CD4-positive, CD25-positive, alpha-beta regulatory T cell (primary cell): ENCODE measurements at places on chromosomes 5 and 9. TPM values are rescaled to one million over a fixed set of nuclear protein-coding genes. Genes with fewer than 3 reads are reported as not detected.

DNA sequence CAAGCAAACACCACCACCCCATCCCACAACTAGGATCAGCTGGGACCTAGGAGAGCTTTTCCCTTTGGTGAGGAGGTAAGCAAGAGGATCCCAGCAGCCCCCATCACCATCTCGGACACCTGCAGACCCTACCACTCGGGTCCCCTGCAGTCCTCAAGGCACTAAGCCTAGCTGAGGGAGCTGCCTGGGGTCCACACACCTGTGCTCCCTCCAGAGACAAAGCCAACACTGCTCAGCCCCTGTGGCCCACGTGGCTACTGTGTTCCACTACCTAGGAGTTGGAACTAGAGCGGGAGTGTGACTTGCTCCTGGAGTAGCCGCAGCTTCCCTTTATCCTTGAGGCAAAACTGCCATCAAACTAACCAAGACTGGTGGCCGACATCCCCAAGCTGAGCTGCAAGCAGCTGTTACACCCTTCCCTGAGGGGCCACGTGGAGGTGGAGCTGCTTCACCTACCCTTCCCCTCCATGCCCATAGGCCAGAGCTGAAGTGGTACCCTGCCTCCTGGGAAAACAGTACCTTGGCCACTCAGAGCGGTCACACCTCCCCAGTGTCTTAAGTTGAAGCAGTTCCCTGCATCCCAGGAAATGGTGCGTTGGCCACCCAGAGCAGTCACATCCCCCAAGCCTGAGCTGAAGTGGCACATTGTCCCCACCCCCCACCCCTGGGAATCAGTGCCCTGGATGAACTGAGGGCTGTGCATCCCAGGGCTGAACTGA lies 205.5 kb downstream of the CACNA1B start:
- no peak for DNase-seq
- H3K36me3 ChIP-seq, result no peaks in the 10 kb centered on the region
- H3K4me3 ChIP-seq, result no peak overlapping the region
- no peaks in the 10 kb centered on the region for H3K4me1 ChIP-seq
- no peaks in the 10 kb centered on the region for H3K27me3 ChIP-seq

- DNase-seq, result no peak
- H3K27me3 ChIP-seq, result peaks cover 18% of the 10 kb centered on the region
- no peak overlapping the region for H3K4me3 ChIP-seq
Measured at GRCh38 chr5:1666221-1666620, 133.4 kb downstream of the MRPL36 start.

Gene SLU7
- 106 TPM for total RNA-seq

Gene ZNF354C
- 4.5 TPM for total RNA-seq

DNA sequence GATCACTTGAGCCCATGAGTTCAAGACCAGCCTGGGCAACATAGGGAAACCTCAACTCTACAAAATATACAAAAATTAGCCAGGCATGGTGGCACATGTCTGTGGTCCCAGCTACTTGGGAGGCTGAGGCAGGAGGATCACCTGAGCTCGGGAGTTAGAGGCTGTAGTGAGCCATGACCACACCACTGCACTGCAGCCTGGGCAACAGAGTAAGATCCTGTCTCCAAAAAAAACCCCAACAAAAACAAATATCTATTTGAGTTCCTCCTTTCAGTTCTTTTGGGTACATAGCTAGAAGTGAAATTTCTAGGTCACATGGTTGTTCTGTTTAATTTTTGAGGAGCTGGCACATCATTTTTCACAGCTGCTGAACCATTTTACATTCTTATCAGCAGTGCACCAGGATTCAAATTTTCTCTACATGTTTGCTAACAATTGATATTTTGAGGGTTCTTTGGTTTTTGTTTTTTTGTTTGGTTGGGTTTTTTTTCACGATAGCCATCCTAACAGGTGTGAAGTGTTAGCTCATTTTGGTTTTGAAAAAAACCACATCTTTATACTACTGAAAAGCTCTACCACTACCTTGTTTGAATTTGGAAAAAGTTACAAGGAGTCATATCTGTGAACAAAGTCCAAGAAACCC lies 176.9 kb upstream of the SLC12A2 start:
- H3K27me3 ChIP-seq, result peaks cover 4% of the 10 kb centered on the region
- no peaks in the 10 kb centered on the region for H3K36me3 ChIP-seq
- DNase-seq, result no peak
- no peaks in the 10 kb centered on the region for H3K4me1 ChIP-seq
- H3K4me3 ChIP-seq, result no peak overlapping the region

DNA sequence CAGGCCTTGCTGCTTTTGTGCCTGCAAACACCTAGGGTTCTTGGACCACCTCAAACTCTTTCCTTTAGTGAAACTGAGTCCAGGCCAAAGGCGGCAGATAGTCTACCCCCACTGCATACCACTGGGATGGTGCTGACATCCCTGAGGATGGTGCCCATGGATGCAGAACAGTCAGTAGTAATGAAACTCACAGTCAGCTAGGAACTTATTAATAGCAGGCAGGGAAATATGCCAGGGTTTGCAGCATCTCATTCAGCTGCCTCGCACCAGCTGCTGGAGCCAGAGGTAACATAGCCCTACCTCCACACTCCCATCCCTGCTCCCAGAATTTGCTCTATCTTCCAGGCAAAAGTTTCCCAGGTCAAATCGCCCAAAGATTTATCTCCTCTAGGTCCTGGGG lies 189.1 kb downstream of the SREK1 start:
- H3K36me3 ChIP-seq, result no peaks in the 10 kb centered on the region
- no peak overlapping the region for H3K27ac ChIP-seq
- no peaks in the 10 kb centered on the region for H3K4me1 ChIP-seq
- H3K27me3 ChIP-seq, result peaks cover 2% of the 10 kb centered on the region
- H3K4me3 ChIP-seq, result no peak overlapping the region
- DNase-seq, result no peak

DNA sequence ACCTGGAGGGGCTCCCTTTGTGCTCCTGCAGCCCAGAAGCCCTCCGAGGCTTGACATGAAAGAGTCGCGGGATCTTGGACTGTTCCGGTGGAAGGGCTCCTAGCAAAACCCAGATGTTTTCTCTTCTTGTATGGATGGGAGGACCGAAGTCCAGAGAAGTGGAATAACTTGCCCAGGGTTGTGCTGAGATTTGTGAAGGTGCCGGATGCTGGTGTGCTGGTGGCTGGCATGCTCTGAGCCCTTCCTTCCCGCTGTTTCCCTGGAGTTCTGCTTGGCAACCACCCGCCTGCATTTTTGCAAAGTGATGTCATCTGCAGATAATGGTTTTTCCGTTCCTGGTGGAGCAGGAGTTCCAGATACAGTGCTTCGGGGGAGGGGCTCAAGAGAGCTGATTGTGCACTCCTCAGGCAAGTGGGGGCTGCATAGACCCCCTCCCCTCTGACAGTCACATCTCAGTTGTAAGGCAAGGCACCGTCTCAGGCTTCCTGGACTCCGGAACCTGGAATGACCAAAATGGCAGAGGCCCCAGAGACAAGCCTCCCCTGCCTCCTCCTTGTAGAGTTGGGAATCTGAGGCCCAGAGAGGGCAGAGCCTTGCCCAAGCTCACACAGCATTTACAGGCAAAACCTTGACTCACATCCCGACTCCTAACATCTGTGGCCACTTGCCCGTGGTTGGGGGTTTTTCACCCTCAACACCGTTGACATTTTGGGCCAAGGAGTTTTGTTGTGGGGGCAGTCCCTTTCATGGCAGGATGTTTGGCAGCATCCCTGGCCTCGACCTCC lies 157.0 kb downstream of the RGS3 start:
- no peaks in the 10 kb centered on the region for H3K36me3 ChIP-seq
- no peak overlapping the region for H3K27ac ChIP-seq
- no peak overlapping the region for H3K4me3 ChIP-seq
- no peaks in the 10 kb centered on the region for H3K27me3 ChIP-seq
- DNase-seq, result no peak

Gene SMIM15
- total RNA-seq, result 15.9 TPM

DNA sequence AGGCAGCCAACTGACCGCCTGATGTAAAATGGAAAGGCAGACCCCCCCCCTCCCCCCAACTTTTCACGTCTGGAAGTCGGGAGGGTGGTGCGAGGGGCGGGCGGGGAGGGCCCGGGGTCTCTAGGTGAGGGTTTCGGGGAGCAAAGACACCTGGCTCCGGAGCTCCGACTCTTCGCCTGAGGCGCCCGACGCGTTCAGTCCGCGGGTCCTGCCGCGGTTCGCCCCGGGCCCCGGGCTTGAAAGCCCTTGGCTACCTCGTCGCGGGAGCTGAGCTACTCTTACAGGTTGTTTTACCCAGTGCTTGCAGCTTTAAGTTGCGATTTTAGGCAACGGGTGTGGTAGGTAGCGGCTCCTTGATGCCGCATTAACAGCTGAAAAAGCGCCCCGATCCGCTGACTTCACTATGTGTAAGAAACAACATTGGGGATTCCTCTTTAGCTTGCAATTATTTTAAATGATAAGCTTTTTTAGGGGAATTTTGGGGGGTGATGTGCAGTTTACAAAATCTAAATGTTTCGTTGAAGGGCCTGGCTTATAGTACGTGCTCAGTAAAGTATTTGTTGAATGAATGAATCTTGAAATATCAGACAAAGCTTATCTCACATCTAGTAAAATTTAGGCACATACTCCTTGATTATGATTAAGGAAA lies 722 bp downstream of the CDC42SE2 start:
- H3K27me3 ChIP-seq, result no peaks in the 10 kb centered on the region
- peak overlapping the region; percentile 100 for H3K4me3 ChIP-seq
- peak; percentile 31 for DNase-seq
- peaks cover 53% of the 10 kb centered on the region for H3K4me1 ChIP-seq

Gene DMGDH
- 1.2 TPM for total RNA-seq

Gene SPARC
- total RNA-seq, result 34.6 TPM

DNA sequence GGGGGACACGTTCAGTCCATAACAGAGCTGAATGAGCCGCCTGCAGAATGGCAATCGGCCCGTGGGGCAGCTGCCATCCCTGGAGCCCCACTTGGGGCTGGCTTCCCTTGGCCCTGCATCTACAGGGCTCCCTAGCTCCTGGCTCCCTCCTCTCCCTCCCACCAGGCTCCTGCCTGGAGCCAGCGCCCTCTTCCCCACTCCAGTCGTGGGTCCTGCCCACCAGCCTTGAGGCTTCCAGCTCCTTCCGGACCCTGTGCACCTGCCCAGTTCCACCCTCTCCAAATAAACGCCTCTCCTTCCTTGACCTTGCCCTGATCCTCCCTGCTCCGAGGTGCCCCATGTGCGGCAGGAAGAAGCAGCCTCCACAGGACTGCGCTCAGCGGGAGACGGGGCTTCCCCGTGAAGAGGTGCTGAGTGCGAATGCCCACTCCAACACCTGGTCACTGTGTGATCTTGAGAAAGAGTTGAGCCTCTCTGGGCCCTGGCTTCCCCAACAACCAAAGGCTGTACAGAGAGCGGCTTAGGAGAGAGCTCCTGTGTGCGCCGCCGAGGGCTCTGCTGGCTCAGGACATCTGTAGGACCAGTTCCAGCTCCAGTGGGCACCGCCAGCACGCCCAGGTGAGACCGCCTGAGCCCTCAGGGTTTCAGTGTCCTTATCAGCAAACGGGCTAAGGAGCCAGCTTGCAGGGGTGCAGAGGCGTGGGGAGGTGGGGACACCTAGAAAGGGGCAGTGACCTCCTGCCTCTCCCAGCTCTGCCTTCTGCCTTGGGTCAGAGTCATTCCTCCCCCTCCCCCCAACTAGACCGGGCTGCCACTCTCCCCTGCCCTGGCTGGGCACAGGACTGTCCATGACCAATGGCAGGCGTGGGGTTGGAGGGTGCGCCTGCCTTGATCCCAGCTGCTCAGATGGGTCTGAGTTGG lies 12.1 kb downstream of the C9orf50 start:
- H3K4me1 ChIP-seq, result peaks cover 22% of the 10 kb centered on the region
- no peak for DNase-seq
- H3K36me3 ChIP-seq, result no peaks in the 10 kb centered on the region
- no peaks in the 10 kb centered on the region for H3K27me3 ChIP-seq
- H3K4me3 ChIP-seq, result no peak overlapping the region
- H3K27ac ChIP-seq, result peak overlapping the region; percentile 67

Gene MUSK
- not detected for total RNA-seq

DNA sequence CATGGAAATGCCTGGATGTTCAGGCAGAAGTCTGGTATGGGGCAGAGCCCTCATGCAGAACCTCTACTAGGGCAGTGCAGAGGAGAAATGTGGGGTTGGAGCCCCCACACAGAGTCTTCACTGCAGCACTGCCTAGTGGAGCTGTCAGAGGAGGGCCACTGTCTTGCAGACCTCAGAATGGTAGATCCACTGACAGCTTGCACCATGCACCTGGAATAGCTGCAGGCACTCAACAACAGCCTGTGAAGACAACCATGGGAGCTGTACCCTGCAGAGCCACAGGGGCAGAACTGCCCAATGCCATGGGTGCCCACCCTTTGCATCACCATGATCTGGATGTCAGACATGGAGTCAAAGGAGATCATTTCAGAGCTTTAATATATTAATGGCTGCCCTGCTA lies 36.9 kb downstream of the TRIP13 start:
- H3K4me3 ChIP-seq, result no peak overlapping the region
- H3K36me3 ChIP-seq, result no peaks in the 10 kb centered on the region
- no peak overlapping the region for H3K27ac ChIP-seq
- DNase-seq, result no peak
- peaks cover 6% of the 10 kb centered on the region for H3K4me1 ChIP-seq

GRCh38 chr5:1540166-1540565 lies 16.4 kb upstream of the LPCAT1 start:
- H3K27me3 ChIP-seq, result no peaks in the 10 kb centered on the region
- no peak for DNase-seq
- H3K36me3 ChIP-seq, result no peaks in the 10 kb centered on the region
- peaks cover 20% of the 10 kb centered on the region for H3K4me1 ChIP-seq

- H3K4me1 ChIP-seq, result no peaks in the 10 kb centered on the region
- H3K4me3 ChIP-seq, result no peak overlapping the region
- no peak overlapping the region for H3K27ac ChIP-seq
- no peaks in the 10 kb centered on the region for H3K36me3 ChIP-seq
Measured at GRCh38 chr5:4453655-4454054, 686.5 kb upstream of the ADAMTS16 start.

- peaks cover 53% of the 10 kb centered on the region for H3K4me1 ChIP-seq
- peak overlapping the region; percentile 95 for H3K4me3 ChIP-seq
- DNase-seq, result no peak
- no peaks in the 10 kb centered on the region for H3K36me3 ChIP-seq
- peak overlapping the region; percentile 90 for H3K27ac ChIP-seq
- H3K27me3 ChIP-seq, result no peaks in the 10 kb centered on the region
Measured at GRCh38 chr9:107284636-107285035, 1.6 kb downstream of the RAD23B start.

Gene GDF9
- total RNA-seq, result 0.35 TPM

Gene RAPGEF1
- total RNA-seq, result 159 TPM

GRCh38 chr9:111759762-111760639 lies 34.7 kb downstream of the SHOC1 start:
- H3K4me1 ChIP-seq, result no peaks in the 10 kb centered on the region
- no peaks in the 10 kb centered on the region for H3K36me3 ChIP-seq
- H3K27me3 ChIP-seq, result no peaks in the 10 kb centered on the region
- H3K27ac ChIP-seq, result no peak overlapping the region
- peak; percentile 35 for DNase-seq

- H3K4me1 ChIP-seq, result no peaks in the 10 kb centered on the region
- DNase-seq, result no peak
- H3K36me3 ChIP-seq, result no peaks in the 10 kb centered on the region
- no peak overlapping the region for H3K4me3 ChIP-seq
Measured at GRCh38 chr5:932151-932627, 39.5 kb downstream of the TRIP13 start.

DNA sequence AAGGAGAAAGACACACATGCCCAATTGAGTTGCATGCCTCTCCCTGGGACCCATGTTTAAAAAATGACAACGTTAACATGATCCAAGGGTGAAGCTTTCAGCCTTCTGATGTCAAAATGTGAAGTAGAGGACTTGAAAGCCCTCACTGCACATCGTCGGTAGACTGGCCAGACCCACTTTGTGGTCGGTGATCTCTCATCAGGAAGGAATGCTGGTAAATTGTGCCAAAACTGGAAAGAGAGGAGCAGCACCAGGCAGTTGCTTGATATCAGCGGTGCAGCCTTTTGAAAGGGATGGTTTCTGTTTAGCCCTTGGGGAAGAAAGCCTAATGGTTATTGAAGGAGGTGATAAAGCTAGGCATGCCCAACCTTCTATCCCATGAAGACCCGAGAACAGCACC lies 125.3 kb upstream of the MARCHF11 start:
- H3K27me3 ChIP-seq, result no peaks in the 10 kb centered on the region
- no peaks in the 10 kb centered on the region for H3K36me3 ChIP-seq
- no peak overlapping the region for H3K4me3 ChIP-seq
- no peak overlapping the region for H3K27ac ChIP-seq

Gene PCDHGB7
- not detected for total RNA-seq
